ENCODE measurements at places on chromosomes 1 and 21.
A peak's percentile ranks its signal among the peaks of the same experiment; 100 is the strongest.

GRCh38 chr1:235098547-235098946 lies 30.1 kb downstream of the TOMM20 start:
- H3K27ac ChIP-seq = no peak overlapping the region
- peaks cover 2% of the 10 kb centered on the region for H3K4me1 ChIP-seq
- H3K27me3 ChIP-seq = no peaks in the 10 kb centered on the region
- DNase-seq = no peak
- no peak overlapping the region for H3K4me3 ChIP-seq
- H3K36me3 ChIP-seq = no peaks in the 10 kb centered on the region

GRCh38 chr1:204348242-204348641 lies 11.5 kb downstream of the PLEKHA6 start:
- H3K36me3 ChIP-seq = no peaks in the 10 kb centered on the region
- DNase-seq = no peak
- peak overlapping the region; percentile 68 for H3K27ac ChIP-seq
- peaks cover 41% of the 10 kb centered on the region for H3K4me1 ChIP-seq

DNA sequence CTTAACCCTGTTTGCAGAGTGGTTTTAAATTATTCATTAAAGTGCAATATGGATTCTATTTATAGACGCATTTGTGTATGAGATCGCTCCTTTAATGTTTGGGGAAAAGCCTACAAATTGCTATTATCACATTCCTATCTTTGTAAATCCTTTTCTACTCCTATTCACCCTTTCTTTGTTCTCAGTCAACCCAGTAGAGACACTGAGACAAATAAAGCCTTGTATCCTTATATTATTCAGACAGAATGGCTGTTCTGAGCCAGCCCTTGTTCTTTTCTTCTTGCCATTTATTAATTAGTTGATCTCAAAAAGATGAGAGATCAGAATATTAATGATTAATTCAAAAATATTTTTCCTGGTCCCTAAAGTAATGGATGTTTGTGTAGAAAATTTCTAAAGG lies 8.4 kb downstream of the PCBP3 start:
- H3K4me1 ChIP-seq = no peaks in the 10 kb centered on the region
- H3K27ac ChIP-seq = no peak overlapping the region
- DNase-seq = no peak
- H3K27me3 ChIP-seq = no peaks in the 10 kb centered on the region
- no peaks in the 10 kb centered on the region for H3K36me3 ChIP-seq

- H3K36me3 ChIP-seq = no peaks in the 10 kb centered on the region
- no peak overlapping the region for H3K4me3 ChIP-seq
- H3K4me1 ChIP-seq = peaks cover 12% of the 10 kb centered on the region
- H3K27ac ChIP-seq = no peak overlapping the region
These were observed 62.5 kb downstream of the TIAM1 start for GRCh38 chr21:31281561-31281960.

DNA sequence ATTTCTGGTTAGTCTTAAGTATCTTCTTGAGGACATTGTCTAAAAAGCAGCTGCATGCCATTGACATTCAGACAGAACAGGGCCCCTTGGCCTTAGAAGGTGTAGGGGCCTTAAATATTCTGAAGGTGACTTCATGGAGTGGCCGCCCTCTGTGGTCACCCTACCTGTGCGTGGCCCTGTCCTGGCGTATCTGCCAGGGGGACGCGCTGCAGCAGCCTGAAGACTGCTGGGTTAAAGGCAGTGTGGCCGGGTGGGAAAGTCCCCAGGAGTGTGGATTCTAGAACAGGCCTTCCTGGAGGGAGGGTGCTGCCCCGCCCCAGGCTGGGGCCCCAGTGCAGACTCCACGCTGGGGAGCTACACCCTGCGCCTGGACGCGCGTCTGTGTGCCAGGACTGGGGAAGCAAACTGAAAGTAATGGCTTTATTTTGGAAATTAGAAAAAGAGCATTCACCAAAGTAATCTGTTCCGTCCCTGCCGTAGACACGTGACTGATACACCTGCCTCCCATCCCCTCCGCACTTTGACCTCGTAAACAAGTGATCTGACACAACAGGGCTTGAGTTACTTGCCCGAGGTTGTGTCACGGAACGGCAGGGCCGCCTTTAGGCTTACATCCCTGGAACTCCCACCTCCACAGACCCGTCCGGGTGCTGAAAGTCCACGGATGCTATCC lies 1.8 kb downstream of the AGPAT3 start:
- no peak for DNase-seq
- peaks cover 15% of the 10 kb centered on the region for H3K4me1 ChIP-seq

DNA sequence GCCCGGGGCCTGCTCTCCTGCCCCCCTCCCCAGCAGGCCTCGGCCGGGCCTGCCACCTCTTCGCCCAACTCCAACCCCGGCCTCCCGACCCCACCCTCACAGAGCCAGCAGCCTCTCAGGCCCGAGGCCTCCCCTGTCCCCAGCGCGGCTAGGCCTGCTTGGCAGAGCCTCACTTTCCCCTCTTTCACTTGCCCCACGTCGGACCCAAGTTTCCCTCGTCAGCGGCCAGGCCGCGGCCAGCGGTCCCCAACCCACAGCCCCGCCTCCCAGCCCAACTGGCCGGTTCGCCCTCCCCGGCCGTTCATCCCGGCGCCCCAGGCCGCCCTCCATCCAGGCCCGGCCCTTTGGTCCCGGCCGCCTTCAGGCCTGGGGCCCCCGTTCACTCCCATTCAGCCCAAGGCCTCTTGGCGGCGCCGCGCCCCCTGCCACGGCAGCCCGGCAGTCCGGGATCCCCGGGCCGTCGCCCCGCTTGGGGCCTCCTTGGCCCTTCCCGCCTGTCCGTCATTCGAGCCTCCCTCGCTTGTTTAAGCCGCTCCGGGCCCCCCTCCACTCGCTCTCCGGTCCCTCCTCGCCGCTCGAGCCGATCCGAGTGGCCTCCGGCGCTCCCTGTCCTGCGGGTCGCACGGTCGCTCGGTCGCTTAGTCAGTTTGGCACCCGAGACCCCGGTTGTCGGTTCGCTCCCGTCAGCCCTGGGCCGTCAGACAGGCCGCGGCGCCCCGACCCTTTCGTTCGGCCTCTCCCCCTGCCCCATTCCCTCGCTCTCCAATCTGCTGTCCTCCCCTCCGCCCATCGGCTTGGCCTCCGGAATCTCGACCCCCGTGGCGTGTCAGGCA lies 1.4 kb downstream of the LRRC41 start:
- peak; percentile 77 for DNase-seq
- H3K27me3 ChIP-seq = no peaks in the 10 kb centered on the region
- peaks cover 26% of the 10 kb centered on the region for H3K4me1 ChIP-seq
- H3K4me3 ChIP-seq = peak overlapping the region; percentile 98
- peak overlapping the region; percentile 99 for H3K27ac ChIP-seq

- no peaks in the 10 kb centered on the region for H3K4me1 ChIP-seq
- DNase-seq = no peak
- H3K36me3 ChIP-seq = no peaks in the 10 kb centered on the region
- no peak overlapping the region for H3K4me3 ChIP-seq
- H3K27me3 ChIP-seq = no peaks in the 10 kb centered on the region
- H3K27ac ChIP-seq = no peak overlapping the region
These were observed 170.1 kb downstream of the SIPA1L2 start for GRCh38 chr1:232459826-232460225.

DNA sequence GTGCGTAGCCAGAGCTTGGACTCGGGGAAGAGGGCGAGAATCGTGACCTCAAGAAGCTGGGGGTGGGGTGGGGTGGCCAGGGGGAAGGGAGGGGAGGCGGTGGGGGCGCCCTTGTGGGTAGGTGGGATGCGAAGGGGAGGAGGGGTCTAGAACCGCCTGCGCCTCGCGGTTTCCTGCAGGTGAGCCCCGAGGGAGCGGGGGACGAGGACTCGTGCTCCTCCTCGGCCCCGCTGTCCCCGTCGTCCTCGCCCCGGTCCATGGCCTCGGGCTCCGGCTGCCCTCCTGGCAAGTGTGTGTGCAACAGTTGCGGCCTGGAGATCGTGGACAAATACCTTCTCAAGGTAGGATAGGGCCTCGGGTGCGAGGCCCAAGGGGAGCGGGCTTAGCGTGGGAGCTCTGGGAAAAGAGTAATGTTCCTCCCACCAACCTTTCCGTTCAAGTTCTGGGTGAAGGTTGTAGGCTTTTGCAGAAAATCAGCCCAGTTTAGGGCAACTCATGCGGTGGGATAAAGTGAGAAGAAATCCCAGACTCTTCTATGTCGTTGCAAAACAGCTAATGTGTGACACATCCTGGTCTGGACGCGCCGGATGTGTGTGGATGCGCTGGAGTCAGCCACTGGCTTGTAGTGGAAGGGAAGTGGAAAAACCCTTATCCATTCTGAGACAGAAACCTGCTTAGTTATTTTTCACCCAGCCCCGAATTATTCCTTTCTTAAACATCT lies 2.9 kb downstream of the LHX8 start:
- no peak for DNase-seq
- no peak overlapping the region for H3K27ac ChIP-seq
- H3K36me3 ChIP-seq = no peaks in the 10 kb centered on the region
- H3K4me1 ChIP-seq = no peaks in the 10 kb centered on the region

DNA sequence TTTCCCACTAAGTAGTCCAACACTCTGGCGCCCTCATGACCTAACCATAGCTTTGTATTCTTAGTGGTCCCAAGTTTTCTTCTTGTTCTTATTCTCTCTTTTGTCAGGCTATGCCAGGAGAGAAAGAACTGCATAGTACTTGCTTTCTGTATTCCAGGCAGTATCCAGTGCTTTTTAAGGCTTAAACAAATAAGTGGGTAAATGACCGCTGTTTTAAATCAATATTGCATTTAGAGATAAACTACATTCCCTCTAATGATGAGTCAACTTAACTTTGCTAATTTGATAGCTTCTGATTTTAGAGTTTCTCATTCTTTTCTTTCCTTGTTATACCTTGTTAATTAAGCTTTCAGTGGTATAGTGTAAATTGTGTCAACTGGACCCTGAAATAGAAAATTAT lies 139.6 kb downstream of the ZP4 start:
- no peak for DNase-seq
- no peaks in the 10 kb centered on the region for H3K27me3 ChIP-seq
- H3K36me3 ChIP-seq = no peaks in the 10 kb centered on the region
- H3K4me3 ChIP-seq = no peak overlapping the region
- H3K27ac ChIP-seq = no peak overlapping the region

- no peak overlapping the region for H3K27ac ChIP-seq
- H3K4me3 ChIP-seq = no peak overlapping the region
- DNase-seq = no peak
- H3K27me3 ChIP-seq = no peaks in the 10 kb centered on the region
- no peaks in the 10 kb centered on the region for H3K36me3 ChIP-seq
These were observed 96.4 kb upstream of the FMN2 start for GRCh38 chr1:239995281-239995680.

- DNase-seq = no peak
- no peak overlapping the region for H3K27ac ChIP-seq
- H3K4me1 ChIP-seq = peaks cover 54% of the 10 kb centered on the region
These were observed 298 bp downstream of the SSBP3 start for GRCh38 chr1:54405898-54406293.

DNA sequence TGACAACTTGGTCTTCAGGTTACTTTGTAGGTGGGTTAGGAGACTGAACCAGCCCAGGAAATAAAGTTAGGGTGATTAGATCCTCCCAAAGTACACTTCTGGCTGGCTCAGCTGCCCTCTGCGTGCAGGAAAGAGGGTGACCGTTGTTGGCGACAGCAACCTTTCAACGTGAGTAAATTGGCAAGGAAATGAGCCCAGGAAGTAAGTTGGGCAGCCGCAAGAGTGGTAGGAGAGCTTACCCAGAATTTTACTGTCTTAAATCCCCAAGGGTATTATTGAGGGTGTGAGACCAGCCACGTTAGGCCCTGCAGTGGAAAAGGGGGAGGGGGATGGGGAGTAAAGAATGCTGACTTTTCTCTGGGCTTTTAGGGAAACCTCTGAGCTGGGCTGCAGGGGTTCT lies 1.6 kb downstream of the TENT5C start:
- H3K27me3 ChIP-seq = no peaks in the 10 kb centered on the region
- no peak for DNase-seq
- H3K36me3 ChIP-seq = no peaks in the 10 kb centered on the region
- H3K4me3 ChIP-seq = no peak overlapping the region
- H3K4me1 ChIP-seq = peaks cover 22% of the 10 kb centered on the region

DNA sequence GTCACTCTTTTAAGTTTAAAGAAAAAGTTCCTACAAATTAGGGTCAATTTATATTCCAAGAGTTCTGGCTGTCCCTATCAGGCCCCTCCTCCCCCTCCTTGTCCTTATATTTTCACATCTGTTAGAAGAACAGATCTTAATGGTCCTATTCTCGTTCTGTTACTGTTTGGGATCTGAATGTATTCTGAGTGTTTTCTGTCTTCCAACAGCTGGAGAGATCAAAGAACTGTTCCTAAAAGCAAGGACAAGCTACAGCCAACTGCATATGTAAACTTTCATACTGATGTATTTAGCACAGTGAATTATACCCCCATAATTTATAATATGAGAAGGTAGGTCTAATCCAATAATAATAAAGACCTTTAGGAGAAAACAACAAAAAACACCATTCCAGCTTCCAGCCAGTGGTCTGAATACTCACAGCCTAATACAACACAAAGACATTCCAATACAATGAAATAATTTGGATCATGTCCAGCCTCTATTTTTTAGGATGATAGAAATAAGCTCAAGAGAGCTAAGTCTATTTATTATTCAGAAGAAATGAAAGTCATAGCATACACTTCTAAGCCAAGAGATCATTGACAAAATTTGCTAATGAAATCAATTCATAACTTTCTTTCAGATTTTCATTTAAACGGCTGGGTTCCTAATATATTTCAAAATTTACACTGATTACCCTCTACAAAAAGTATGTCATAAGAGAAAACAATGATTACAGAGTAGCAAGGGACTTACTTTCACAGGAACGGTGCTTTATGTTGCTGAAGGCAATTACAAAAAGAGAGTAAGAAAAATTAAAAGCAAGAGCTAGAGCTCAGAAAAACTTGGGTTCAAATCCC lies 25.3 kb downstream of the WLS start:
- no peak for DNase-seq
- H3K36me3 ChIP-seq = no peaks in the 10 kb centered on the region
- no peak overlapping the region for H3K27ac ChIP-seq
- no peaks in the 10 kb centered on the region for H3K27me3 ChIP-seq
- peaks cover 17% of the 10 kb centered on the region for H3K4me1 ChIP-seq

DNA sequence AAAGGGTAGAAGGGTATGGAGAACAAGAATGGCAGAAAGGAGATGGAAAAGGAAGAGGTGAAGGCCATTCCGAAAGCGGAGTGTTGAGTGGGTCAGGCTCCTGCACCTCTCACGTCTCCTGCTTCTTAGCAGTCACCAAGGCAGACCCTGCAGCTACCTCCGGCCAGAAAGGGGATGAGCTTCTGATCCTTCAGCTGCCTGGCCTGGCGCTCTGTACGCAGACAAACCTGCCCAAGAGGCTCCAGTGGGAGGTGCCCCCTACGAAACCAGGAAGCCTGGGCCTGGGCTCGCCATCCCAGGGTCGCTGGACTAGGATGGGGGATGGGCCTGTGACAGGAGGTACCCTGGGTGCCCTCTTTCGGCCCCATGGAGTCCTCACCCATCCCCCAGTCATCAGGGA lies 3.0 kb downstream of the GPR61 start:
- peaks cover 20% of the 10 kb centered on the region for H3K4me1 ChIP-seq
- H3K27me3 ChIP-seq = no peaks in the 10 kb centered on the region
- H3K27ac ChIP-seq = no peak overlapping the region
- peak; percentile 11 for DNase-seq
- H3K4me3 ChIP-seq = no peak overlapping the region

DNA sequence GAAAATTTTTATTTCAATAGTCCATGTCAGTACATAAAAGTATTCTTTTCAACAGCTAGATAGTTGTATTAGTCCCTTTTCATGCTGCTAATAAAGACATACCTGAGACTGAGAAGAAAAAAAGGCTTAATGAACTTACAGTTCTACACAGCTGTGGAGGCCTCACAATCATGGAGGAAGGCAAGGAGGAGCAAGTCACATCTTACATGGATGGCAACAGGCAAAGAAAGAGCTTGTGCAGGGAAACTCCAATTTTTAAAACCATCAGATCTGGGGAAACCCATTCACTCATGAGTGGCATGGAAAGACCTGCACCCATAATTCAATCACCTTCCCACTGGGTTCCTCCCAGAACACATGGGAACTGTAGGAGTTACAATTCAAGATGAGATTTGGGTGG lies 50.7 kb downstream of the PTGFR start:
- no peaks in the 10 kb centered on the region for H3K4me1 ChIP-seq
- H3K4me3 ChIP-seq = no peak overlapping the region
